Femur (tissue), 1 donor: ENCODE measurements at places on chromosomes 4 and X.
A peak's percentile ranks its signal among the peaks of the same experiment; 100 is the strongest.

- no peak for DNase-seq
These were observed 345.4 kb downstream of the PPP1R2C start for GRCh38 chrX:42432552-42432951.

DNA sequence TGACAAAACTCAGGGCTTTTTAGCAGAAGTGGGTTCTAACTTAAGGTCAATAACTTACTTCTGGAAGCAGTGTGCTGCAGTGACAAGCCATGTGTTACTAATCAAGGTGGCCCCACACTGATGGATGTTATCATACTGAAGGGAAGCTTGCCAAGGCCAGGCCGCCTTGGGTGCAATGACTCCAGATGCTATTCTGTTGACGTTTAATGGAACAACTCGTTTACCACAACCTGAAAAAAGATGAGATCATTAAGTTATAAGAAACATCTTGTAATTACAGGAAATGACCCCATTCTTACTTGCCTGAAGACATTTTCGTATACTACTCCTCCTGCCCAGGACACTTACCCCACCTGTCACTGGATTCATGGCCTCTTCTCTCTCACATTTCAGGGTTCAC lies 38.9 kb upstream of the TMPRSS11D start:
- no peak for DNase-seq

- DNase-seq: no peak
These were observed 444.9 kb downstream of the RAPGEF2 start for GRCh38 chr4:159547645-159548308.

- no peak for DNase-seq
These were observed 150.4 kb upstream of the NOCT start for GRCh38 chr4:138864961-138865720.

GRCh38 chr4:170497112-170497511 lies 407.4 kb upstream of the AADAT start:
- DNase-seq: no peak

DNA sequence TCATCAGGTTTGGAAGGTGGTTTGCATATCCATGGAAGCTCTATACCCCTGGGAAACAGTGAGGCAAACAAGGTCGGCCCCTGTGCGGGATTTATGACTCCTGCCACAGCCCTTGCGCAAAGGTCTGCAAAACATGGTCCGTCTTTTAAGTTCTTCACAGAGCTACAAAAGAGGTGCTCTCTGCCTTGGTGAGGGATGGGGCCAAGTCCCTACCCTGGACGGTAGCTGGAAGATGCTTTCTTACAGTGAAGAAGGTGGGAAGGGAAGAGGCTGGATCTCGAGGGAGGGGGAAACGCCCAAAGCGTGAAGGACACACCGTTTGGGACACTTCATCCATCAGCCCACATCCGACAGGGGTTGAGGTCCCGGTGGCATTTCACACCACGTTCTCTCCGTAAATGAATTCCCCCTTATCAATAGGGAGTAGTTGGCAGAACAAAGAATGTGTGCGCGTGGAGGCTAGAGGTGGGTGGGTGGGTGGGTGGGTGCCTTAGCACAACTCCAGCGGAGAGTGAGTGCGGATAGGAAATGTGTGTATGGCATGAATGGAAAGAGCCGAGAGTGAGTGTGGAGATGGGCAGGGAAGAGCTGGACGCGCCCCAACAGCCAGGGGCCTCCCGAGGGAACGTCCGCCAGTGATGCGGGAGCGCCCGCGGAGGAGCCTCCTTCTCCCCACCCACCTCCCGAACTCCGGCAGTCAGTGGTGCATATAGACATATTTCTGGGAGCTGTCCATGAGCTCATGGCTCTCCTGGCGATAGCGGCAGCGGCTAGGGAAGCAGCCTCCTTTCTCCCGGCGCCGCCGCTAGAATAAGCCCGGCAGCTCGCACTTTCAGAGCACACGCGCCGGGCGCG lies 68.3 kb downstream of the LARP7 start:
- peak; percentile 70 for DNase-seq

DNA sequence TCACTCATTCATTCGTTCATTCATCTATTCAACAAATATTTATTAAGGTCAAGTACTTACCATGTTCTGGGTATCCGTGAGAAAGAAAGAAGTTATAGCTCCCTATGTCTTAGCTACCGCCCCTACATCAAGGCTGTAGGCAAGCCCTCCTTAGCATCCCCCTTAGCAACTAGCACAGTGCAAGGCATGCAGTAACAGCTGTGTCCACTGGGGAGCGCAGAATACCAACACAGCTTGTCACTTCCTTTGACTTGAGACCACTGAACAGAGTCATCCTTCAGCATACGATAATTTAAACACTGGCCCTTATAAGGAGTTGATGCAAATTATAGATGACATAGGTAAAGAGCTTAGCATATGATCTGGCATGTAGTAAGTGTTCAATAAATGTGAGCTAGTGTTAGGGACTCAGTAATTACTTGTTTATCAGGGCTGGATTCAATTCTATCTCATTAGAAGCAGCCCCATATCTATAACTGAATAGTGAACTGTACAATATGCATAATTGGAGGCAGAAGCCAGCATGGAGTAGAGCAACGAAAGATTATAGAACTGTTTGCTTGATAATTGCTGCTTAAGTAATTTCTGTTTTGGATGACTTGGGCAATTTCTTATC lies 8.7 kb downstream of the KIAA1210 start:
- peak; percentile 65 for DNase-seq

DNA sequence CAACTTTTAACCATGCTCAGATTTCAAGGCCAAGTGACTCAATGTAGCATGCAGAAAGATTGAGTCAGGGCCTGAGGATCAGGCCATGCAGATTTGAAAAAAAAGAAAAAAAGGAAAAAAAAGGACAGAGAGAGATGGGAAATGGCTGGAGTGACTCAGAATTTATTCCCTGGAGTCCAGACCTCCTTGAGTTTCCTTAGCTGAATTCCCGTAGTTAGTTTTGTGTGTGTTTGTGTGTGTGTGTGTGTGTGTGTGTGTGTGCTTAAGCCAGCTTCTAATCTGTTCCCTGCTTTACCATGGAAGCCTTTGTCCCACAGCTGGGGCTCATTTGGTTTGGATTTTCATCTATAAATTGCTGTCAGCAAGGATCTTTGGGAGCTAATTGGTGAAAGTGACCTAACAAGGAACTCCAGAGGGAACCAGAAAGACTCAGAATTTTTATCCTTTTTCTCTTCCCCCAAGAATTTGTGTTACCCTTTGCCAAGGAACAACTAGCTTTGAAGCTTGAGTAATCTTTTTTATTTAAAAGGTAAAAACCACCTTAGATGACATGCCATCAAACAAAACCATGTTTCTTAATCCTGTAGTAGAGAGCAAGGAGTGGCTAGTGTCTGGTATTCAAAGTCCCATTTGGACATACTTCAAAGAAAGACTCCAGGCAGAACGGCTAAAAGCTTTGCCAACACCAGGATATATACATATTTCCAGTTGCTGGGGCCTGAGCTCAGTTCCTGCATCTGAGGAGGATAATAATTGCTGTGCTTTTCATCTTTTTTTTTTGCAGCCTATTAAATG lies 109.0 kb upstream of the DDIT4L start:
- DNase-seq: peak; percentile 51

DNA sequence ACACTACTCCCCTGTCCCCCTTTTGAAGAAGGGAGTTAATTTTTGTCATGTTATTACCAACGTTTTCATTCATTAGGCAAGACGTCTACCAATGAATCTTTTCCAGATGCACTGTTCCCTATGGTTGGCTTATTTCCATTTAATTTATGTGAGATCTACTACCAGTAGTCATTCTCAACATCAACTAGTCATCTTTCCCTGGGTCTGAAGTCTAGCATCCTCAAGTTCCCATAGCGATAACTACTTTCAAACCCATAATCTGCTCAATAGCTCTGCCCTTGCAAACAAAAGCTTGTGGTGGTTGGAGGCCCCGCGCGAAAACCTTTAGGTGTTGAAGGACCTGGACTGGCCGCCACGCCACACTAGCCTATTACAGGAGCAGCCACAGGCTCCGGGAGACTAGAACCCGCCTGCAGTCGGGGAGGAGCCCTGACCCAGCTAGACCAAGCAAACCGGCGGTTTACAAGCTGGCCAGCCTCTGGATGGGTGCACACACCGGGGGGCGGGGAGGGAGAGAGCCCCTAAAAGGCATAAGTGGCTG lies 746 bp downstream of the PPAT start:
- peak; percentile 71 for DNase-seq

DNA sequence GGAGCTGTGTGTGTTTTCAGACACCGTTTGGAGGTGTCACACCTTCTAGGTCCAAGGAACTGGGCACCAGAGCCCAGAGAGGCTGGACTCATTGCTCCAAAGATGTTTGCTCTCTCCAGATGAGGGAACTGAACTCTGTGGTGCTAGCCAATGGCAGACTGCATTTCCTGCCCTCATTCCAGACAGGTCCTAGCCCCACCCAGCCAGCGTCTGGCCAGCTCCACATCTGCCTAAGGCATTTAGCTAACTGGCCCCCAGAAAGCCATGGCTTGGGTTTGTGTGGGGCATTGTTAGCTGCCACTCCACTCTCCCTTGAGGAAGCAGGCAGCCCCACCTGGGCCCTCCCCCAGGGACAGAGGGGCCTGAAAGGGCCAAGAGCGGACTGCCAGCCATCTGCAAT lies 11.4 kb downstream of the FGD1 start:
- DNase-seq: peak; percentile 59

GRCh38 chr4:33226133-33226532 lies 2506.0 kb downstream of the PCDH7 start:
- DNase-seq: no peak

GRCh38 chrX:98516120-98516519 lies 1632.4 kb downstream of the RPA4 start:
- no peak for DNase-seq

DNA sequence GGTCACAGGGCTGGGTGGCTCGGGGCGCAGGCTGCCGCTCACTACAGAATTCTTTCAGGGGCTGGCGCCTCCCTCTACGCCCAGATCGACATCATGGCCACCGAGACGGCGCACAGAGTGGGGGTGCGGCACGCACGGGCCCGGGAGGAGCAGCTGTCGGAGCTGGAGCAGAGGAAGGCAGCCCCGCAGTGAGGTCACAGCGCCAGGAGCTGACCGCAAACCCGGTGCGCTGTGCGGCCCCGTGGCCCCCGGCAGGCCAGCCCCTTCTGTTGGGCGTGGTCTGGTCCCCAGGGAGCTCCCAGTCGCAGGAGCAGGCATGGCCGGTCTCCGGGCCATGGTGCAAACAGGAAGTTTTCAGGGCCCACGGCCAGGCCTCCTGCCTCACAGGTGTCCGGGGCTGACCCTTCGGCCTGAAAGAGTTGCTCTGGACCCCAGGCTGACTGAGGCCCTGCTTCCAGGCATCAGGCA lies 31.6 kb downstream of the LRPAP1 start:
- no peak for DNase-seq

DNA sequence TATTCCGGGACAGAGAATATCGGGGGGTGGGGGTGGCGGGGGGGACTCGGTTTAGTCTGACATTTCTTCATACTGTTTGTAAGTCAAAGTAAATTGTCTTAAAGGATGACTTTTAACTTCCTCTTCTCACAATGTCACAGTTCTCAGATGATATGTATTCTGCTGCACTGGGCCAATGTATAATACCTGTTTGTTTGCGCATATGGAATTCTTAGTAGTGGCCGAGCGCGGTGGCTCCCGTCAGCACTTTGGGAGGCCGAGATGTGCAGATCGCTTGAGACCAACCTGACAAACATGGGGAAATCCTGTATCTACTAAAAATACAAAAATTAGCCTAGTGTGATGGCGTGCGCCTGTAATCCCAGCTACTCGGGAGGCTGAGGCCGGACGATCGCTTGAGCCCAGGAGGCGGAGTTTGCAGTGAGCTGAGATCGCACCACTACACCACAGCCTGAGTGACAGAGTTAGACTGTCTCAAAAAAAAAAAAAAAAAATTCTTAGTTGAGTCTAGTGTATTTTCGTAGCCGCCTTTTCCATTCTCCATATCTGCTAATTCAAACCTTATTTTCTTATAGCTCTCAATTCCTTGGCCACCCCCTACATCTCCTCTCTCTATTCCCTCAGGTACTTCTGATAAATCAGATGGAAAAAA lies 851 bp downstream of the POLR2B start:
- peak; percentile 25 for DNase-seq

DNA sequence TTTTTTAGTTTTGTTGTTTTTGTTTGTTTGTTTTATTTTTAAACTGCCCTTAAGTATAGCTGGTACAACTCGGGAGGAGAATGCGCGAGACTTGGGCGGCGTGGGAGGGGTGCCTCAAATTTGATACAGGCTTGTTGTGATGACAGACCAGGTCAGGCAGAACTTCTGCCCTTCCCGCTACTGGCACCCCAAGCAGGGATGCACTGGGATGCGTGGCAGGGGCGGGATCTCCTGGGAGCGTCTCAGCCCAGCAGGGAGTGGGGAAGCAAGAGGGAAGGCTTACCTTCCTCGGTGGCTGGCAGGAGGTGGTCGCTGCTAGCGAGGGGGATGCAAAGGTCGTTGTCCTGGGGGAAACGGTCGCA lies 851 bp downstream of the SFRP2 start:
- DNase-seq: peak; percentile 41

DNA sequence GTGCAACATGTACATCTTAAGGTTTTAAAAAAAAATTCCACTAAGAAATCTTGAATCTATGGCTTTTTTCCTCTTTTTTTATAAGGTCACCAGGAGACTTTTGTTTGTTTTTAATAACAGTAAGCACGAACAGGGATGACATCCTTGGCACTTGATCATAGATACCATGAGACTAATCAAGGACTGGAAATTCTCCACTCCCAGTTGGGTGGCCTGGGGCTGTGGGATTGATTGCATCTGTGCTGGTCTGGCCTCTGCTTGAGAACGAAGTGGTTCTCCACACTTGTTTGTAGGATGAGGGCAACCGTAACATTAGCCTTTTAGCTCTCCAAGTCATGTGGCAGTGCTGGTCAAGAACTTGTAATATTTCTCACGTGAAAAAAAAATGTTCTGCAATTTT lies 35.4 kb downstream of the SNX25 start:
- DNase-seq: no peak

DNA sequence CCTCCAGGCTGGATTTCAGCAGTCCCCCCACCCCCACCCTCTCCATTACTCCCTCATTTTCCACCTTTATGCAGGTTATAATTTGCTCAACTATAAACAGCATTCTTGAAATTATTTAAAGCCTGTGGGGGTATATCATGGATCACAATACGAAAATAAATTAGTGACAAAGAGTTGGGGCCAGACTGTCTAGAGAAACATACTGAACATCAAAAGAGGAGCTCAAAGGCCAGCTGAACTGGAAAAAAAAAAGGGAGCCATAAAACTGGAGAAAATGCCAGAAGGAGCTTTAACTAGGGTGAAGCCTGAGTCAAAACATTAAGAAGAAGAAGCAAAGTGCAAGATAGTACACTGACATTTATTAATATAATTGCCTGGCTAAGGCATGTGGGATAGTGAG lies 137.8 kb downstream of the ANTXR2 start:
- no peak for DNase-seq

GRCh38 chrX:2650865-2651264 lies 40.2 kb upstream of the CD99 start:
- DNase-seq: no peak

DNA sequence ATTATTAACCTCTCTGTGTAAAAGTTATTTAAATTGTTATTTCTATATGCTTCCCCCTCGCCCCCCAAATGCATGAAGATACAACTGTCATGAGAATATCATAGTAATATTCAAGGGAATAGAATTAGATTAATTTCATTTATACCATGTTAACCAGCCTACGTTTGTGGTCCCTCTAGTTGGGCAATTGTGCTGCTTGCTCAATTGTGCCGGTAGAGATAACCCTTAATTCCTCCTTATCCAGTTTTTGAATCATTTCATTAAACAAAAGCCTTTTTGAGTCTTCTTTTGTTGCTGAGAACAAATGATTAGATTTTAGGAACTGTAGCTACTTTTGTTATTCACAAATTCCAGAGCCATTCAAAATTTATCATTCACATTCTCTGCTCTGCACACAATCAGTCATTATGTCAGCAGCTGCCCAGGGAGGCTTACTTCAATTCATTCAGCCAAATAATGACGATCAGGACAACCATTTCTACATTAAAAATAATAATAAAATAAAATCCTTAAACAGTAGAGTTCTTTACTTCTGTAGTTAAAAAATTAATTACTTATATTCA lies 98.1 kb downstream of the ADGRL3 start:
- DNase-seq: no peak
